Mesothelial cell of epicardium (in vitro differentiated cells): ENCODE measurements at places on chromosomes 13 and 19. TPM values are rescaled to one million over a fixed set of nuclear protein-coding genes. Genes with fewer than 3 reads are reported as not detected.

DNA sequence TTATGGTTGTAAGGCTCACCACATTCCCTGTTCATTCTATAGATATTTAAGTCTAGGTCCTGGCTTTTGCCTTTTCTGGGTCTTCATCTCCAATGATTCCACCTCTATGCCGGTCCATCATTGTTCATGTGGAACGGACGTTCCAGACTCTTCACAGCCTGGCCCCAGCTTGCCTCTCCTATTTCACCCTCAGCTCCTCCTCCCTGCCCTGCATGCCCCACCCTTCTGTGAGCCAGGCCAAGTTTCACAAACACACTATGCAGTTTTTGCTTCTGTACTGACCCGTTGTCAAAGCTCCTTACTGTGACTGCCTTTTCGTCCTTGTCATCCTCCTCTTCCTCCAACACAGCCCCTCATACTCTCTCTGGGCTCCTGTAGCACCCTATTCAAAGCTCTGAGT is 31.3 kb downstream of the TEX26 start:
- H3K4me3 ChIP-seq: no peak overlapping the region
- DNase-seq: no peak
- H3K36me3 ChIP-seq: peaks cover 4% of the 10 kb centered on the region
- peaks cover 18% of the 10 kb centered on the region for H3K4me1 ChIP-seq

- no peaks in the 10 kb centered on the region for H3K4me1 ChIP-seq
- H3K27me3 ChIP-seq: peaks cover 4% of the 10 kb centered on the region
- H3K27ac ChIP-seq: no peak overlapping the region
- H3K4me3 ChIP-seq: no peak overlapping the region
- no peaks in the 10 kb centered on the region for H3K36me3 ChIP-seq
Measured at GRCh38 chr13:96342852-96343465, 253.1 kb downstream of the HS6ST3 start.

The ANKRD24 gene
- 0.75 to 0.98 TPM (median 0.86 TPM) in 3 replicates for total RNA-seq

GRCh38 chr19:14369399-14370168 is 11.7 kb upstream of the ADGRE5 start:
- H3K4me1 ChIP-seq: peaks cover 12% of the 10 kb centered on the region
- no peaks in the 10 kb centered on the region for H3K36me3 ChIP-seq
- no peaks in the 10 kb centered on the region for H3K27me3 ChIP-seq
- no peak overlapping the region for H3K4me3 ChIP-seq

DNA sequence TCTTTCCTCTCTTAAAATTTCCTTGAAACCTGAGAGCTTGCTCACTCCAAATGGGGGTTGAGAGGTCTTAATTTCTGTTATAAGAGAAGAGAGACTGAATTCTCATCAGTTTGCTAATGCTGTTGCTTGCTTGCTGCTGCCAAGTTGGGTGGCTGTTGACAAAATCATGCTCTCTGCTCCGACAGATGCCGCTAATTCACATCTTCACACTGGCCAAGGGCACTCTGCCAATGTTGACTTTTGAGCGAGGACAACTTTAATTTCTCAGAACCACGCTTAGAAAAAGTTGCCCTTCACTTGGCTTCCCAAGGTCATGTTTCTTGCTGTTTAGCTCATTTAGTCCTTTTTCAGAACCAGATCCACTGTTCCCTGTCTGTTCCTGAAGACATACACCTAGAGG is 402.9 kb downstream of the HS6ST3 start:
- H3K27ac ChIP-seq: no peak overlapping the region
- H3K27me3 ChIP-seq: peaks cover 4% of the 10 kb centered on the region
- no peaks in the 10 kb centered on the region for H3K4me1 ChIP-seq
- no peaks in the 10 kb centered on the region for H3K36me3 ChIP-seq
- no peak overlapping the region for H3K4me3 ChIP-seq

The GSX1 gene
- total RNA-seq: not detected in 3 replicates

DNA sequence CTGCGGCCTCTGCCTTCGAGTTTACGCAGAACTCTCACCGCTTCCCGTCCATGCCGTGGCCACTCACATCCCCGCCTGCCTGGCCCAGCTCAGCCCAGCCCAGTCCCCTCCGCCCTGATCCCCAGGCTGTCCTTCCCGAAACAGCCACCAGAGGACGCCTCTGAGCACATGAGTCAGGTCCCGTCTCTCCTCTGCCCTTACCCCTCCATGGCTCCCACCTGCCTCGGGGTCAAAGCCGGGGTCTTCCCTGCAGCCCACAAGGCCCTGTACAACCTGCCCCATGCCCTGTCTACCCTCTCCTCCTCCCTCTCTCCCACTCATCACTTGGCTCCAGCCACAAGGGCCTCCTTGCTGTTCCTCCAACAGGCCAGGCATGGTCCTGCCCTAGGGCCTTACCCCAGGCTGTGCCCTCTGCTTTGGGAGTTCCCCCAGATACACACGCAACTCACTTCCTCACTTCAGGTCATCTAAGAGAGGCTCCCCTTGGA is 8.1 kb upstream of the SEMA6B start:
- no peak overlapping the region for H3K4me3 ChIP-seq
- DNase-seq: peak; percentile 71
- H3K36me3 ChIP-seq: no peaks in the 10 kb centered on the region
- no peaks in the 10 kb centered on the region for H3K4me1 ChIP-seq
- no peak overlapping the region for H3K27ac ChIP-seq

The GAS6 gene
- total RNA-seq: 67.4 to 74.1 TPM (median 71.5 TPM) in 3 replicates

The WTIP gene
- total RNA-seq: 42.3 to 45.9 TPM (median 42.5 TPM) in 3 replicates

The ZNF431 gene
- total RNA-seq: 39.4 to 41.5 TPM (median 39.9 TPM) in 3 replicates

The SBSN gene
- 0.32 to 0.49 TPM (median 0.47 TPM) in 3 replicates for total RNA-seq

DNA sequence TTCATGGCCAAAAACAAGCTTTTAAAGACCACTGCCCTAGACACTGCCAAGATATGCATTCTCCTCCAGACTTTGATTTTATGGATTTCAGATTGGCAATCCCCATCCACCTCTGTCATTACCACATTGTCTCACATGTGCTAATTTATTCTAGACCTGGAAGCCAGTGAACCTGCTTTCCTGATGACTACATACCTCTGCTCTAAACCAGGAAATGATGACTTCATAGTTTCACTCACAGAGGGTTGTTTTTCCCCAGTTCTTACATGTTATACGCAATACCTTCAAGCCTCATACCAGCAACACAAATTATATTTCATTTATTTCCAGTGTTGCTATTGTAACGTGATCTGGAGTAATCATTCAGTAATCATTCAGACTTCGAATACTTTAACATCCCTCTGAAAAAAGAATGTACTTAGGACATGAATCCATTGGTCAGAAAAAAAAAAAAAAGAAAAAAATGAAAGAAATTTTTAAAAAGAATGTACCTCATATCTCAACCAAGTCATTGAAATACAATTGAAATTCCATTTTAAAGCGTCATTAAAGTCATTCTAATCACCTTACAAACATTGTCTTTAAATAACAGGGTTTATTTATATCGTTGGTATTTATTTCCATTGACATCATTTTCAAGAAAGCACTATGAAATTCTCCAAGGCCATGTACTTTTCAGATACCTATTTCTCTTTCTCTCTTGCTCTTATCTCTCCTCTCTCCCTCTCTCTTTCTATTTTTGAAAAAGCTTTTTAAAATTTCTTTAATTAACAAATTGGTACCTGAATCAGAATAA is 33.4 kb upstream of the KLF5 start:
- peak overlapping the region; percentile 83 for H3K27ac ChIP-seq
- no peaks in the 10 kb centered on the region for H3K27me3 ChIP-seq
- no peaks in the 10 kb centered on the region for H3K4me1 ChIP-seq
- no peak overlapping the region for H3K4me3 ChIP-seq
- DNase-seq: no peak

DNA sequence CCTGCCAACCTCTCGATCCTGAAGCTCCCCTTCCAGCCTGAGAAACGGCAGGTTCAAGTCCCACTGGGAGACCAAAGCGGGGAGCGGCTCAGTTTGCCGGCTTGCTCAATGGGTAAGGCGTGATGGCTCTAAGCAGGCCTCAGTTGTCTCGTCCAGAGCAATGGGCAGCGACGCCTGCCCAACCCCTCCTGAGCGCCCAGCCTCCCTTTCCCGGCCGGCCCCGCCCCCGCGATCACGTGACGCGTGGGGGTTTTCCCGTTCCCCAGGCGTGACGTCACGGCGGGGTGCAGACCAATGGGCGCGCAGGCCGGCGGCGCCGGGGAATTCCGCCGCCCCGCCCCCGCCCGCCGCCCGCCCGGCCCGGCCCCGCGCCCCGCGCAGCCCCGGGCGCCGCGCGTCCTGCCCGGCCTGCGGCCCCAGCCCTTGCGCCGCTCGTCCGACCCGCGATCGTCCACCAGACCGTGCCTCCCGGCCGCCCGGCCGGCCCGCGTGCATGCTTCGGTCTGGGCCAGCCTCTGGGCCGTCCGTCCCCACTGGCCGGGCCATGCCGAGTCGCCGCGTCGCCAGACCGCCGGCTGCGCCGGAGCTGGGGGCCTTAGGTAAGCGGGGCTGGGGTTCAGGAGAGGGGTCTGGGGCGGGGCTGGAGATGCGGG is at the start of gene RELB:
Gene RELB (plus strand): TSS at position 378 of the 653 bp plus-strand sequence. CDS start 116 bp downstream, at position 494.
- peak within 1 kb of the TSS; percentile 95 for H3K4me3 ChIP-seq
- no peaks in the 10 kb centered on the region for H3K27me3 ChIP-seq
- peaks cover 1% of the 10 kb centered on the region for H3K36me3 ChIP-seq
- peaks cover 2% of the 10 kb centered on the region for H3K4me1 ChIP-seq
- peak; percentile 99 for DNase-seq

- H3K36me3 ChIP-seq: no peaks in the 10 kb centered on the region
- DNase-seq: no peak
- no peak overlapping the region for H3K27ac ChIP-seq
- no peaks in the 10 kb centered on the region for H3K4me1 ChIP-seq
- peaks cover 42% of the 10 kb centered on the region for H3K27me3 ChIP-seq
- no peak overlapping the region for H3K4me3 ChIP-seq
Measured at GRCh38 chr13:78934336-78934735, 275.4 kb upstream of the OBI1 start.

The EPN1 gene
- 99.6 to 104 TPM (median 102 TPM) in 3 replicates for total RNA-seq

DNA sequence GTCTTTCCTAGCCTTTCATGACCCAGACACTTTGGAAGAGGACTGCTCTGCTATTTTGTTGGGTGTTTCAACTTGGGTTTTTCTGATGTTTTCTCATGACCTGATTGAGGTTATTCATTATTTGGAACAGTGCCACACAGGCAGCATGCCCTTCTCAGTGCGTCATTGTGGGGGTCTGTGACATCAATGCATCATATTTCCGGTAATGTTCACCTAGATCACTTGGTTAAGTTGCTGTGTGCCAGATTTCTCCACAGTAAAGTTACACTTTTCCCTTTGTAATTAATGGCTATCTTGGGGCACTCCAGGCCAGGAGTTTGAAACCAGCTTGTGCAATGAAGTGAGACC is 124.4 kb downstream of the SIPA1L3 start:
- peaks cover 18% of the 10 kb centered on the region for H3K36me3 ChIP-seq
- no peak overlapping the region for H3K27ac ChIP-seq
- H3K4me1 ChIP-seq: peaks cover 17% of the 10 kb centered on the region

- DNase-seq: peak; percentile 78
- peaks cover 4% of the 10 kb centered on the region for H3K4me1 ChIP-seq
- H3K27ac ChIP-seq: no peak overlapping the region
- H3K27me3 ChIP-seq: peaks cover 19% of the 10 kb centered on the region
- no peak overlapping the region for H3K4me3 ChIP-seq
Measured at GRCh38 chr13:26529441-26529840, 28.0 kb upstream of the WASF3 start.

The ADAMTSL5 gene
- 4.0 to 4.6 TPM (median 4.3 TPM) in 3 replicates for total RNA-seq

DNA sequence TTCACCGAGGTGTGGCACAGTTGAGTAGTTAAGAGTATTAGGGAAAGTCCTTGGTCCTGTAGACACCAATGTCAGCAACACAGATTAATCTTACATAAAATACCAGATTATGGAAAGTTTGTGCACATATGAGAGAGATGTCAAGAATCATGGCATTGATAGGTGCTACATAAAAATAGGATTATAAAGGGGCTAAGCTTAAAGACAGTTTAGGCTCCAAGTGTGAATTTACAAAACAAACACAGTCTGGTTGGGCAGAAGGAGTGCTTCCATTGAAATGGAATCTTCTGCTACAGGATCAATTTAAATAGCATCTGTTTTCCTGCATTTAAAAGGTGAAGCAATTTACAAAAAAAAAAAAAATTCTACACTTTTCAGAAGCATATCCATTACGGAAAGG is 292.9 kb downstream of the DNAJC15 start:
- H3K4me1 ChIP-seq: peaks cover 22% of the 10 kb centered on the region
- H3K27ac ChIP-seq: no peak overlapping the region
- H3K27me3 ChIP-seq: peaks cover 2% of the 10 kb centered on the region

GRCh38 chr13:113140677-113141600 is 17.5 kb upstream of the PROZ start:
- no peak for DNase-seq
- H3K36me3 ChIP-seq: no peaks in the 10 kb centered on the region
- peaks cover 10% of the 10 kb centered on the region for H3K27me3 ChIP-seq
- H3K4me1 ChIP-seq: no peaks in the 10 kb centered on the region
- no peak overlapping the region for H3K4me3 ChIP-seq
- no peak overlapping the region for H3K27ac ChIP-seq

- H3K4me3 ChIP-seq: no peak overlapping the region
- no peaks in the 10 kb centered on the region for H3K36me3 ChIP-seq
- peaks cover 32% of the 10 kb centered on the region for H3K27me3 ChIP-seq
Measured at GRCh38 chr19:3338541-3339181, 27.7 kb upstream of the NFIC start.

GRCh38 chr19:47309038-47309437 is 623 bp upstream of the C5AR1 start:
- H3K27me3 ChIP-seq: peaks cover 1% of the 10 kb centered on the region
- H3K4me1 ChIP-seq: peaks cover 14% of the 10 kb centered on the region
- DNase-seq: no peak

The PRR36 gene
- total RNA-seq: 23.4 to 25.1 TPM (median 24.0 TPM) in 3 replicates

GRCh38 chr13:72132075-72132474 is 265.1 kb upstream of the DACH1 start:
- no peak for DNase-seq
- no peaks in the 10 kb centered on the region for H3K36me3 ChIP-seq
- H3K4me1 ChIP-seq: peaks cover 2% of the 10 kb centered on the region
- no peak overlapping the region for H3K27ac ChIP-seq
- no peaks in the 10 kb centered on the region for H3K27me3 ChIP-seq
- H3K4me3 ChIP-seq: no peak overlapping the region

GRCh38 chr19:10419646-10420443 is 493 bp upstream of the PDE4A start:
- peaks cover 92% of the 10 kb centered on the region for H3K27me3 ChIP-seq
- DNase-seq: no peak
- H3K4me3 ChIP-seq: peak overlapping the region; percentile 47
- peaks cover 32% of the 10 kb centered on the region for H3K4me1 ChIP-seq
- H3K36me3 ChIP-seq: no peaks in the 10 kb centered on the region

The NXNL1 gene
- not detected in 3 replicates for total RNA-seq

The SLC15A1 gene
- 1.0 to 1.2 TPM (median 1.0 TPM) in 3 replicates for total RNA-seq

The DACT3 gene
- 48.4 to 50.4 TPM (median 48.8 TPM) in 3 replicates for total RNA-seq

DNA sequence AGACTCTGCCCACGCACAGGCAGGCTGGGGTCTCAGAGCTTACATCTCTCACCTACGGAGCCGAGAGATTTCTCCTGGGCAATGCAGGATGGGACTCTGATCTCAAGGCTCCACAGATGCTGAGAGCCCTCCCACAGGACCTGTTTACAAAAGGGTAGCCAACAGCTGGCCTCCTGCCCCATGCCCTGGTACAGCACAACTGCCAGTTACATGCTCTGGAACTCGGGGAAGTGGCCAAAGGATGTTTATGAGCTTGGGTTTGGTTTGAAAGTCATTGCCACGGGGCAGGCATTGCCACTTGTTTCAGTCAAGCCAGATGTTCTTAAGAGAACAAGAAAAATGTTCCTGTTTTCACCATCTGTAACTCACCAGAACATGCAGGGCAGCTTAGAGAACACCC is 3.5 kb downstream of the DHRS12 start:
- H3K27ac ChIP-seq: no peak overlapping the region
- no peak for DNase-seq
- peaks cover 29% of the 10 kb centered on the region for H3K4me1 ChIP-seq
- H3K4me3 ChIP-seq: no peak overlapping the region

The LRFN3 gene
- 25.7 to 28.5 TPM (median 27.5 TPM) in 3 replicates for total RNA-seq

The MAMSTR gene
- total RNA-seq: 5.8 to 6.5 TPM (median 6.0 TPM) in 3 replicates

The NLRP4 gene
- not detected in 3 replicates for total RNA-seq

The MEIOSIN gene
- total RNA-seq: not detected in 3 replicates
